ENCODE measurements at places on chromosomes 12 and 14. TPM values are rescaled to one million over a fixed set of nuclear protein-coding genes. Genes with fewer than 3 reads are reported as not detected.

DNA sequence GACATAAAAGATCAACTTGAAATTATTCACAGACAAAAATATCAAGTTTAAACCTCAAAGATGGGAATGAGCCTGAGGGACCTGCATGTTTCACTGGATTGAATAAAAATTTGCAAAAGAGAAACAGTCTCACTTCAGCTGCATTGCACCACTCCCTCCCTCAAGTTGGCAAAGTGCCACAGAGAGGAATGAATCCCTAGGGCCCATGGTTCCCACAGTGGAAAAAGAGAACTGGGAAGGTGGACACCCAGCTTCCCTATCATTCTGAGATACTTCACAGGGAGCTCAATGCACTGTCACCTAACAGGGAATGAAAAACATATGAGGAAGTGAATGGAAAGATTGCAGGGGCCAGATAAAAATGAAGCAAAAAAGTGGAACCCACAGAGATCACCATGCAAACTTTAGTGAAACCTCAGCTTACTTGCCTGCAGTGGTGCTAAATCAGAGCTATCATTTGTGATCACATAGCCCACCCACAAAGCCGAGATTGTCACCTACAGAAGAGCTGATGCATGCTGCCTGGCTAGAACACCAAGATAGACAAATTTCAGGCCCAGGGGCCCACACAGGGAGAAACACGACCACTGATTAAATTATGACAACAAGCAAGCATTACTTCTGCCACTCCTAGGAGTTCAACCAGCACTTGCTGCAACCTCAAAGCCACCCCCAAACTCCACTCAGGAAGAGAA, 911.3 kb downstream of the LRFN5 start:
- DNase-seq = no peak

- DNase-seq = no peak
These were observed 4.9 kb upstream of the SMAGP start for GRCh38 chr12:51275088-51275487.

DNA sequence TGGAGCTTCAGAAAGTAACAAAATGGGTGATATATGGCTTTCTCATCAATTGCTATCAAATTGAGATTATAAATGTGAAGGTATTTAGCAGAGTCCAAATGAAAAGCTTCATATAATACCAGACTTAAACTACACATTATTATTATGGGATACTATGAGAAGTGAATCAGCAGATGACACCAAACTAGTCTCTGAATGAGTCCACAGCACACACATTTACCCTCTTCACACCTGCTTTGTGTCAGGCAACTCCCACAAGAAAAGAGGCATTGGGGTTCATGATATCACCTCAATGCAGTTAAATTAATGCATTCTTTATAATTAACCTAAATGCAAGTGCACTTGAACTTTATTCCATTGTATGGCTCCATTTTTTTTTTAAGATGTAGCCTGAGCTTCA, 330.5 kb downstream of the BCL11B start:
- no peak for DNase-seq

- DNase-seq = no peak
These were observed 3.9 kb downstream of the DTX1 start for GRCh38 chr12:113060336-113060960.

- no peak for DNase-seq
These were observed 7.3 kb downstream of the ANKLE2 start for GRCh38 chr12:132754160-132754932.

DNA sequence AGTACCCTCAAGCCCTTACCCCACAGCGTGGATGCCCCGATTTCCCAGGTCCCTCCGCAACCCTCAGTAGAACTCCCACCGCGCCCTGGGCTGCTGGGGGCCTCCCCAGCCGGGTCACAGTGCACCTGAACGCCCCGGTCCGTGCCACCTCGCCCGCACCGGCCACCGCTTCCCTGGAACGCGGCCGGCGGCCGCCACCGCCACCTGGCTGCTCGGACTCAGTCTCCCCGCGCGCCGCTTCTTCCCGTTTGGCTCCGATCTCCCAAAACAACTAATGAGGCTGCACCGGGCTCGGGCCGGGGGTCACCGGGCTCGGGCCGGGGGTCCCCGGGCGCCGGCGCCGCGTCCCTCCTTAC, 1.0 kb downstream of the ITPK1 start:
- DNase-seq = no peak

- DNase-seq = no peak
These were observed 90.1 kb downstream of the AACS start for GRCh38 chr12:125155366-125155765.

DNA sequence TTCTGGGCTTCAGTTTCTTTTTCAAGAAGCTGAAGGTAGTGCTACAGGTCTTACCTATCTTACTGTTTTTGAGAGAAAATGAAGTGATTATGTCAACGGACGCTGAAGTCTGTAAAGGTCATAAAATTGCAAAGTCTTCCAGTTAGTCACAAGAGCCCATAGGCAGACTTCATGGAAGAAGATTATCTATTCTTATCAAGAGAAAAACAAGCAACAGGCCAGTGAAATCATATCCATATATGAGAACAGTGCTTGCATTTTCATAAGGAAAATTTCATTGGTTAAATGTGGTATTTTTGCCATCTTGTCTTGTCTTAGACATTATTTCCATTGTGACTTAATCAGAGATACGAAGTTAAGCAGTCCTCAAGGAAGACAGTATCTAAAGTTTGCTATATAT, 412.7 kb upstream of the SEL1L start:
- DNase-seq = no peak

DNA sequence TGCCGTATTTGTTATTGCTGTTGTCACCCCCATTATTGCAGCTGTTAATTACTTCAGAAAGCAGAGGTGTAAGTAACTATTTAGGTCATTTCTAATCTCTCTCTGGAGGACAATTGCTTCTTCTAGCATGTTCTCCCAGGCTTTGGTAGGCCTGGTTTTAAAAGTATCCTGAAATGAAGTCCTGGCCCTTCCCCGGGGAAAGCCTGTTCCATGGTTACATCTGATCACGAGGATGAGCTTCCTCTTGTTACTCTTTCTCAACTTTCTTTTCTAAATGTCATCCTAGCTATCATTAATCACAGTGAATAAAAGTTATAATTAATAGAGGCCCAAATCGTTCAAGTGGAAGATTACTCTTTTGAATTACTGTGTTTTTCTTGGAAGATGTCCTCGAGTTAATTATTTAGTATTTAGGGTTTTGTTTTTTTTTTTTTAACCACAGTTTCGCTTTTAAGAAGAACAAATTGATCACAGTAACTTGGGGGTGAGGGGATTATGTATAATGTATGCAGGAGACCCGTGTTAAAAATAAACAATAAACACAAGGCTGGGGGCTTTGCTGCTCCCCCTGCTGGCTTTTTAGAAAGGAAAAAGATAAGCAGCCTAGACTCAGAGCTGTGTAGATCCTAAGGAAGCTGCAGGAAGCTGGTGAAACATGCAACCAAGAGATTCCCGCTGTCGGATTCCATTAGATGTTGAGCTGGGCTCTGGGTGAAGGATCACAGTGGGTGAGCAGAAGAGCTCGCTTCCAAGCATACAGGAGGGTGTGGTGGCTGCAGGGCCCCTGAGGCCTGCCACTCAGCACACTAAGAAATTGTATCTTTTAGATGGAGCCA, 420.1 kb downstream of the FUT8 start:
- no peak for DNase-seq

- DNase-seq = no peak
These were observed 178.0 kb downstream of the GRIP1 start for GRCh38 chr12:66500841-66501240.

- DNase-seq = no peak
These were observed 81.5 kb downstream of the LGR5 start for GRCh38 chr12:71521125-71521524.

- no peak for DNase-seq
These were observed 41.5 kb upstream of the GNG2 start for GRCh38 chr14:51818748-51819380.

DNA sequence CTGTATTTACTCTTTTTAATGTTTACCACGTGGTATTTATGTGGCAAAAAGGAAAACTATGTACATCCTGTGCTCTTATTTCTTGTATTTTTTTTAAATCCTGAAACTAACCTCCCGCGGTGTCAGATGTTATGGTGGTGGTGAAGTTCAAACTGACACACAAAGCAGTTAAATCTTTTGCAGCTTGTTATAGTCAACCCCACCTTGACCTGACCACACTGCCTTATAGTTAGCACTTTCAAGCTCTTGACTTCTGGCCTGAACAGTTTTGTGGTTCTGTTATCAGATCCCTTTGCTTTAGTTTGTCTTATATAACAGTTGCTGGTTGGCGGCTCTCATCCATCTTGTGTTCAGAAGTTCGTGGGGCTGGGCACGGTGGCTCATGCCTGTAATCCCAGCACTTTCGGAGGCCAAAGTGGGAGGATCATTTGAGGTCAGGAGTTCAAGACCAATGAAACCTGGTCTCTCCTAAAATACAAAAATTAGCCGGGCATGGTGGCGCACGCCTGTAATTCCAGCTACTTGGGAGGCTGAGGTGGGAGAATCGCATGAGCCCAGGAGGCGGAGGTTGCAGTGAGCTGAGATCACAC, 2.1 kb downstream of the UNG start:
- DNase-seq = no peak

DNA sequence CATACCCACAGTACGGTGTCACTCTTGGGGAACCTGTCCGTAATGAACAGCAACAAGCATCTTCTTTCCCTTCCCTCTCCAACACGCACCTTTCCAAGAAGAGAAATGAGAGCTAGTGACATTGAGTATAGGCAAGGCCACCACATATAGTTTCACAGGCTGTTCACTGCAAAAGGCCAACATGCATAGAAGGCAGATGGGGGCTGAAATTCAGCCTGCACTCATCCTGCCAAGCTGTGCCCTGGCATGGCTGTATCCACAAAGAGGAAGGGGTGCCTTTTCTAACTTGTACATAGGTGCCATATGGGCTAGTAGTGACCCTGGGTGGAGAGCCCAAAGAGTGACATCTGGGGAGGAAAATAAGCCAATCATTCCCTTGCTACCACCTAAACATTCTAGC, 169.6 kb downstream of the ZFP36L1 start:
- DNase-seq = no peak

- DNase-seq = no peak
These were observed 40.4 kb upstream of the NCOR2 start for GRCh38 chr12:124607681-124608425.

DNA sequence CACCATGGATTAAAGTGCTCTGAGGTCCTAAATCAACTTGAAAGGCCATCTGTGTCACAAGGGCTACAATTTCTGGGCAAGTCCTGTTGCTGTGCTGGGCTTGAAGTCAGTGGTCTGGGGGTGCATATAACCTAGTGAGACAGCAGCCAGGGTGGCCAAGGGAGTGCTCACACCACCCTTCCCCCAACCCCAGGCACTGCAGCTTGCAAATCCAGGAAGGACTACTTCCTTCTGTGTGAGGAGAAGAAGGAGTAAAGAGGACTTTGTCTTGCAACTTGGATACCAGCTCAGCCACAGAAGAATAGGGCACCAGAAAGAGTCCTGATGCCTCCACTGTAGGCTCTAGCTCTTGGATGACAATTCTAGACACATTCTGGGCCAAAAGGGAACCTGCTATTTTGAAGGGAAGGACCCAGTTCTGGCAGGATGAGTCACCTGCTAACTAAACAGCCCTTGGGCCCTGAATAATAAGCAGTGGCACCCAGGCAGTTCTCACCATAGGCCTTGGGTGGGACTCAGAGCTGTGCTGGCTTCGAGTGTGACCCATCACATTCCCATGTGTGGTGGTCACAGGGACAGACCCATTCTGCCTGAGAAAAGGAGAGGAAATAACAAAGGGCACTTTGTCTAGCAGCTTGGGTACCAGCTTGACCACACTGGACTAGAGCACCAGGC, 32.6 kb upstream of the DHRS7 start:
- no peak for DNase-seq

GRCh38 chr14:77924141-77924948, 124.4 kb downstream of the ADCK1 start:
- DNase-seq = no peak

DNA sequence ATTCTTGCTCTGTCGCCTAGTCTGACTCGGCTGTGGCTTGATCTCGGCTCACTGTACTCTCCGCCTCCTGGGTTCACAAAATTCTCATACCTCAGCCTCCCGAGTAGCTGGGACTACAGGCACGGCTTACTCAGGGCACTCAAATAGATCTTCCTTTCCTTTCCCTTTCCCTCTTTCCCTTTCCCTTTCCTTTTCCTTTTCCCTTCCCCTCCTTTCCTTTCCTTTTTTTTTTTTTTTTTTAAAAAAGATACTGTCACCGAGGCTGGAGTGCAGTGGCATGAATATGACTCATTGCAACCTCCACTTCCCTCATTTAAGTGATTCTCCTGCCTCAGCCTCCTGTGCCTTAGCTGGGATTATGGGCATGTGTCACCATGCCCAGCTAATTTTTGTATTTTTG, 86.0 kb downstream of the AEBP2 start:
- no peak for DNase-seq

- DNase-seq = peak; percentile 32
These were observed 254.7 kb downstream of the IPO8 start for GRCh38 chr12:30440826-30441602.

DNA sequence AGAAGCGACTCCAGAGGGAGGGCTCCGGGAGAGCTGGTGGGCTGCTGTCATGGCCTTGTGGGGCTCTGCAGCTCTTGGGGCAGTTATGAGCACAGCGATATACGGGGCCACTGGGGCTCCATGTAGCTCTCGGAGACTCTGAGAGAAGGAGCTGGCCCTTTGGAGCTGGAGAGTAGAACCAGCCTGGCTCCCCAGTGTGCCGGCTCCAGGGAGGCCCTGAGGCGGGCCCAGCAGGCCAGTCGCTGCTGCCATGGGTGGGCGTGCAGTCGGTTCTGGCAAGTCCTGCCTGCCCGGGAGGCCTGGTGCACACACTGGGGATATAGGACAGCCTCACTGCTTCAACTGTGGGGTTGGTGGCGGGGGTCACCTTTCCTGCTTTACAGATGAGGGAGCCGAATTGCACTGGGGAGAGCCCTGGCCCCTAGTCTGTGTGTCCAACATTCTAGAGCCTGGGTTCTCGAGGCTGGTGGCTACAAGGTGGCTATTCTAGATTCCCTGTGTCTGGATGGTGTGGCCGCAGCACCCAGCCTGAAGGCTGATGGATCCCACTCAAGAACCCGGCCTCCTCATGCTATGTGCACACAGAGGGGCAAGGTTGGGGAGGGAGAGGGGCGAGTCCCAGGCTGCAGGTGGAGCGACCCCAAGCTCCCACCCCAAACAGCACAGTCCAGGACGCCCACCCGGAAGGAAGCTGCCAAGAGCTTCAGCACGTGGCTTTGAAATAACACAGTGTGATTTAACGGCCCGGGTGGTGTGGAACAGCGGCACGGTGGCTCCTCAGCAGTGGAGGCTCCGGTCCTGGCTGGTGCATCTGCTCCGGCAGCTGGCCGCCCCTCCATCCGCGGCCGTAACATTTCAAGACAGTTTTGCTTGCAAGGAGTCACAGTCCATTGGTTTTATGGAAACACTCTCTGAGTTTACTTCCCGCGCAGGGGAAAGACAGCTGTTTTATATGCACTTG, 188.3 kb upstream of the C14orf180 start:
- peak; percentile 52 for DNase-seq

Gene PLA2G1B
- total RNA-seq = not detected

Gene ACACB
- 3.8 TPM for total RNA-seq

Gene GALNT8
- total RNA-seq = 25.3 TPM

Gene ZNF605
- 21.7 TPM for total RNA-seq

Gene SLCO1B1
- total RNA-seq = not detected

Gene CMA1
- total RNA-seq = not detected

Gene TAMALIN
- total RNA-seq = 31.3 TPM

Gene OAS1
- not detected for total RNA-seq

Gene ANKRD33
- not detected for total RNA-seq

Gene CPNE6
- 0.44 TPM for total RNA-seq

Measured in glutamatergic neuron (in vitro differentiated cells).